T-cell (primary cell): ENCODE measurements at places on chromosomes 16 and 17.

- no peak for DNase-seq
These were observed 33.9 kb downstream of the CMTM4 start for GRCh38 chr16:66662445-66663194.

DNA sequence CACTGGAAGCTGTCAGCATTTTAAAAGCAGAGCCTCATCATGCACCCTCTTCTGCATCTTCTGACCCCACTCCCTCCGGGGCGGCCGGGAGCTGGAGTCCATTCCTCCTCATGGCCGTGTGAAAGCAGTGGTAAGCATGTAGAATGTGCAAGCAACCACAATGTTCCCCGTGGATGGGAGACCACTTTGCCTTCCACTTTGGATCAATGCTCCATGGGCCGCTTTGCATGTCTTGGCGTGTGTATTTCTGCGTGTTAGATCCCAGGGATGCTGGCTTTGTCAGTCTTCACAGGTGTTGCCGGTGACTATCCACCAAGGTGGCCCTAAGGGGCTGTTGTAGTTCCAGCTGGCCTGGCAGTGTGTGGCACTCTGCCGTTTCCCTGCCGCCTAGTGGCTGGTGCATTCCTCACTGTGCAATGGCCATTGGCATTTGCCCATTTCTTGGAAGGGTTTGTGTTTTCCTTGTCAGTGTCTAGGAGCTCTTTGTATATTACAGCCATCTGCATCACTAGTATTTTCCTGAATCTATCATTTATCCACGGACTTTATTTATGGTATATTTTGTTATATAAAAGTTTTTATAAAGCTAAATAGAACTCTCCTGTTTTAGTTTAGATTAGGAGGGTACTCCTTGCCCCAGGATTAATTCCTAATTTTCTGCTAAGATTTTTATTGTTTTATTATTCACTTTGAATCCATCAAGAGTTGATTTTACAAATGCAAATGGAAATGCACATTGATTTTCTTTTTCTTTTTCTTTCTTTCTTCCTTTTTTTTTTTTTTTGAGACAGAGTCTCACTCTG is 5.8 kb upstream of the ALDH3A1 start:
- DNase-seq = no peak

DNA sequence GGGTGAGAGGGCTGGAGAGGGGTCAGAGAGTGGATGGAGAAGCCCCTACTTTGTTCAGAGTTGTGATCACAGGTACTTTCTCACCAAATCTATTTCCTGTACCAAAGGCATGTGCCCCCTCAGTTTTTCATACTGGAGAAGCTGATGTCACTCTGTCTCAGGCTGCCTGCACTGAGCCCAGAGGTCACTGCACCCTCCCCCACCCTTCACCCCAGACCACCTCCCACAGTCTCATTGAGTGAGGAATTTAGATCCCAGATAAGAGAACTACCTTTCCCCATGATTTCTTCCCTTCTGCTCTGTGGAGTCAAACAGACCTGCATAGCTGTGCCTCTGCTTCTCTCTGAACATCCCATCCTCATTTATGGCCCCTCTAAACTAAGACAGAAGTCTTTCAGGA is 140.0 kb upstream of the IRX6 start:
- no peak for DNase-seq

DNA sequence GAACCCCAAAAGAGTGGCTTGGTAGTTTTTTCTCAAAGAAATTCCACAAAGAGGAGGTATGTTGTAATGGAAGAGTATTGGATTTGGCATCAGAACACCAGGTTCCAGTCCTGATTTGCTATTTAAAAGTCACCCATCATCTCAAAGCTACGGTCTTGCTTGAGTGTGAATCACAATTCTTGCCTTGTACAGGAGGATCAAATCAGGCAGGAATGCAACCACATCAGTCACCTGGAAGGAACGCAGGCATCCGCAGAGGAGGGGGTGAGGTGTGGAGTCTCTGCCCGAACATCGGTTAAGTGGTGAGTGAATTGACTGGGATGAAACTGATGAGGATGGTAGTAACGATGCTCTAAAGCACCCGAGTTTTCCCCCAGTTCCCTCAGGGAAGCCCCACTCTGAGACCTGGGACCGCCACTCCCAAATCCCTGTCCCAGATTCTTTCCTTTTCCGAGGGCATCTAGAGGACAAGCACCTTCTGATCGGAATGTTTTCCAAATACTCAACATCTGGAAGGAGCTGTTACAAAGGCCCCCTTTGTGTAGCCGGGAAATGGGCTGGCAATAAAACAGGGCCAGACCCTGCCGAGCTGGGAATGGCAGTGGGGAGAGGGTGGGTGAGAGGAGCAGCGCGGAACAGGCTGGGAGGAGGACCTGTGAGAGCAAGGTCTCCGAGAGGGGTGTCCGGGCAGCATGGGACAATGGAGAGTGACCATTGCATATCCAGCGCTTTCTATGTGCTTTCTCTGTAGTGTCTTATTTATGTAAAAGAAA is 469.6 kb downstream of the SLC39A11 start:
- no peak for DNase-seq

GRCh38 chr16:3202903-3203539 is 15.0 kb downstream of the OR1F1 start:
- DNase-seq = no peak

- no peak for DNase-seq
These were observed 12.3 kb upstream of the CDC42EP4 start for GRCh38 chr17:73324160-73324475.

GRCh38 chr16:17512636-17513220 is 42.0 kb upstream of the XYLT1 start:
- DNase-seq = no peak

- no peak for DNase-seq
These were observed 3.5 kb downstream of the CHAD start for GRCh38 chr17:50465171-50465570.

DNA sequence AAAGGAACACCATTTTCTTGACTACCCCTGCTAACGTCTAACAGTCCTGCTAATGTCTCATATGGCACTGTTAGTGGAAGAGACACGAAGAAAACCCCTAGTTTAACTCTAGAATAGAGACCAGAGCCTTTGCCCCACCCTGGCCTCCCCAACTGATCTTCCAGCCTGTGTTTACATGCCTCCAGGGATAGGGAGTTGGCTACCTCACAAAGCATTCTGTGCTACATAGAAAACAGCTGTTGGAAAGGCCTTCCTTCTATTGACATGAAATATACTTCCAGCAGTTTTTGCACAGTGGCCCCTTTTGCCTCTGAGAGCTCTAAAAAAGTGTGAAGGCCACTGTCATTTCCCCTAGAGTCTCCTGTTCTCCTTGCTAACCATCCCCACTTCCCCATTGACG is 73.1 kb downstream of the ASIC2 start:
- no peak for DNase-seq
